Urothelium cell line (cell line): ENCODE measurements at places on chromosomes 6 and 20.

GRCh38 chr20:33229843-33230242 is 6.0 kb upstream of the BPIFA1 start:
- no peak for DNase-seq

DNA sequence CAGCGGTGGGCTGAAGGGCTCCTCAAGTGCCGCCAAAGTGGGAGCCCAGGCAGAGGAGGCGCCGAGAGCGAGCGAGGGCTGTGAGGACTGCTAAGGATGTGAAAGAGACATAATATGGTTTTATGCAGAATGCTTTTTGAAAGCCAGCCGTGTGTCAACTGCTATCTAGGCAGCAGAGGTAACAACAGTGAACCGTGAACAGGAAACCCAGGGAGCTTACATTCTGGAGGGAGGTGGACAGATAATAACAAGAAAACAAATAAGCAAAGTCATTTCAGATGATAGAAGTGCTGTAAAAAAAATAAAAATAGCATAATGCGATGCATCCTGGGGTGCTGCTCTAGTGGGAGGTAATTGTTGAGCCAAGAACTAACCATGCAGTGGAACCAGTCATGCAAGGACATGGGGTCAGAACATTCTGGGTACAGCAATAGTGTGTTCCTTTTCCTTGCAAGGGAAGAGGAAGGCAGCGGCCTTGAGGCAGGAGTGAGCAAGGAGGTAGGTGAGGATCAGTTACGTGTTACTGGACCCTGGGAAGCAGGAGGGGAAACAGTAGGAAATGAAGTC is 134.4 kb upstream of the TMEM170B start:
- no peak for DNase-seq

- peak; percentile 50 for DNase-seq
Measured at GRCh38 chr6:3438190-3439167, 18.4 kb downstream of the SLC22A23 start.

- DNase-seq: no peak
Measured at GRCh38 chr6:101294676-101295075, 98.8 kb upstream of the GRIK2 start.

DNA sequence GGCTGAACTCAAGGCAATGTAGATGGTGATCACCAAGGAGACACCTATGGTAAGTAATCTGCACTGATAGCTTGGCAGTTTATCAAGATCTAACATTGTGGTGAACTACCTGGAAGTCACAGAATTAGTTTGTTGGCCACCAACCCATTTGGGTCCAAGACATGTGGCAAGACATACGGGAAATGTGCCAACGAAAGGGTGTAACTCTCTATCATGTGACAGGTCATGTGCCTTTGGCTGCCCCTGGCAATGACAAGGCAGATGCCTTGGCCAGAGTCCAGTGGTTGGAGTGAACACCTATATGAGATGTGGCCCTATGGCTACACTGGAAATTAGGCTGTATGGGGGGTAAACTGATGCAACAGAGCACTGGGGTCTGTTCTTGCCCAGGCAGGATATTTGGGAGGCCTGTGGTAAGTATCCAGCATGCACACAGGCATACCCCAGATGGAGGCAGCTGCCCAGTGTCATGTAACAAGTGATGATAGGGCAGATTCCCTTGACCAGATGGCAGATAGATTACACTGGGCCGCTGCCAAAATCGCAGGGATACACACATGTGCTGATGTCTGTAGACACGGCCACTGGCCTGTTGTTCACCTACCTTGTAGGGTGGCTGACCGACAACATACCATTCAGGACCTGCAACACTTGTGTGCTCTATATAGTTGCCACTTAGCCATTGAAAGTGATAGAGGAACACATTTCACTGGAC is 35.5 kb upstream of the HSF2 start:
- DNase-seq: no peak

DNA sequence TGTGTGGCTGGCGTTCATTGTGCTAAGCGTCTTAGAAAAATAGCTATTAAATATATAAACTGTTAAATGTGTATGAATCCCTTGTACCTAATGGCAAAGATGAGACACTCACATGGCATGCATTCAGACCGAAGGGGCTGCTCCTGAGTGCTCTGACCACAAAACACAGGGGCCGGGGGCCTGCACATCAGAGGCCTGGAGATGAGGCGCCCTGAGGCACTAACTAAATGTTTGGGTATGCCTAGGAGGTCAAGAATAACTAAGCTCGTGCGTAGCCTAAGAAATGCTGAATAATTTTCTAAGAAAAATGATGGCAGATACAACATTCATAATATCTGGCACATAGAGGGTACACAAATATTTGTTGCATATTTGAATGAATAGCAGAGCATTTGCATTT is 92.5 kb downstream of the PSMB1 start:
- DNase-seq: no peak

GRCh38 chr20:51275826-51276225 is 252.9 kb upstream of the KCNG1 start:
- DNase-seq: no peak

DNA sequence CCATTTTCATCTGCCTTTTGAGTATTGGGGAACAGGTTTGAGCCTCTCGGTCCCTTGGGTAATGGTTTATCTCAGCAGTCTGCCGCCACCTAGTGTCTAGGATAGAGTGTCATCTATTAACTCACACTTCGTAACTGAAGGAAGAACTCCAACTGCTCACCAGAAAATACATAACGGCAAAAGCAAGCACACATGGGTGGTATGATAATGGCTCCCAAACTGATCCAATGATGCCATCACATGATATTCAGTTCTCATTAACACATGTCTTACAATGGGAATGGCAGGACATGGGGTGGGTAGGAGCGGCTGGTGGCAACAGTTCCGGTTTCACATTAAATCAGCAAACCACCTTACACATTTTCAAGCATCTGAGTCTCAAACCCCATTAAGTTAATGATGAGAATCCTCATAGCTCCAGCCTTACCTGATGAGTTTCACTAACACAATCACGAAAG is 110.7 kb upstream of the PHACTR1 start:
- peak; percentile 44 for DNase-seq

DNA sequence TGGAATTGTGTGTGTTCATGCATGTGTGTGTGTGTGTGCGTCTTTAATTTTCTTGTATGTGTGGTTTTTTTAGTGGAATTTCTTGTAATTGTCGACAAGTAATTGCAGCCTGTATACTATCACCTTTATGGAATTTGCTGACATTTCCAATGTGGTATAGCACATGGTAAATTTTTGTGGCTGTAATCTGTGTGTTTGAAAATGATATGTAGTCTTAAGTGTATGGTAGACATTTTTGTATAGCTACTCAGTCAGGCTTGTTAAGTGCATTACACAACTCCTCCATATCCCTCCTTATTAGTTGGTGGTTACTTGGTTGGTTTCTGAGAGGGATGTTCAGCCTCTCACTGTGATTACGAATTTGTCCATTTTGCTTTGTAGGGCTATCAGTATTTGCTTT is 384.5 kb upstream of the HSF2 start:
- no peak for DNase-seq

DNA sequence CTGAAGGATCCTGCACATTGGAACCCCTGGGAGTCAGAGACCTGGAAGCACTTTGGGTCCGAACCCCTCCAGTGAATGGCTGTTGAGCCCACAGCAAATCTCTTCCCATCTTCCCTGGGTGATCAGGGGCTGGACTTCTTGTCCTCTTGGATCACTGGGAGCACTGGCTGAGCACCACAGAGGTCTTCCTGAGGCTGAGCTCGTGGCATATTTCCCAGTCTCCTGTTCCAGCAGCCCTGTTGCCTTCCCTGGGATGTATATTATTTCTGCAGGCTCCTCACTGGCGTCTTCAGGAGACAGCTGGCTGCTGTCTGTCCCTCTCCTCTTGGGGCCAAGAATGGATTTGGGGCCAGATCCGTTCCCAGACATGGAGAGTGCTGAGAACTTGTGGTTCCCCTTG is 43.4 kb downstream of the PTK7 start:
- DNase-seq: no peak

DNA sequence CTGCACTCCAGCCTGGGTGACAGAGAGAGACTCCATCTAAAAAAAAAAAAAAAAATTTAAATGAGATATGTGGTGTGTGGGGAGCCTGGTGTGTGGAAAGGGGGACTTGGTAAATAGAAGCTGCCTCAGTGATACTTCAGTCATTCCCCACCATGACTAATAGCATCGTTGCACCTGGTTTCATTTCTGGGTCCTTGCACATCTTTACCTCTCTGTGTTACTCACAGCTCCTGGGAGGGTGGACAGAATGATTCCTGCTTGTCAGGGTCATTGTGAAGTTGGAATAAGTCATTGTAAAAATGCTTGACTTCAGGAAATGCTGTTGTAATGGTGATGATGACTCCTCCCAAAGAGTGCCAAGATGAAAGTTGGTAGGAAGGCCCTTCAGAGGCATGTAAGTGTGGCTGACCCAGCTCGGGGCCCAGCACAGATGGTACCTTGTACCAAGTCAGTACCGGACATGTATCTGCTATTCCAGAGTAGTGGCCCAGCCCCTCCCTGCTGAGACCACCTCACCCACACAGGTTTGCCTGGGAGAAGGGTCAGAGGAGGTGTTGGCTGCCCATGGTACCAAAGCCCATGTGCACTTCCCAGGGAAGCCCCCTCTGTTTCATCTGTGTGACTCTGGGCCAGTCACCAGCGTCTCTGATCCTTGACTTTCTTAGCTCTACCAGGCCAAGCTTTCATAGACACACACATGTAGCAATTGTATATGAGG is 48.4 kb downstream of the PLAGL2 start:
- no peak for DNase-seq

GRCh38 chr6:135114355-135115145 is 59.9 kb upstream of the HBS1L start:
- no peak for DNase-seq

- no peak for DNase-seq
Measured at GRCh38 chr6:118148561-118148960, 241.5 kb downstream of the SLC35F1 start.

DNA sequence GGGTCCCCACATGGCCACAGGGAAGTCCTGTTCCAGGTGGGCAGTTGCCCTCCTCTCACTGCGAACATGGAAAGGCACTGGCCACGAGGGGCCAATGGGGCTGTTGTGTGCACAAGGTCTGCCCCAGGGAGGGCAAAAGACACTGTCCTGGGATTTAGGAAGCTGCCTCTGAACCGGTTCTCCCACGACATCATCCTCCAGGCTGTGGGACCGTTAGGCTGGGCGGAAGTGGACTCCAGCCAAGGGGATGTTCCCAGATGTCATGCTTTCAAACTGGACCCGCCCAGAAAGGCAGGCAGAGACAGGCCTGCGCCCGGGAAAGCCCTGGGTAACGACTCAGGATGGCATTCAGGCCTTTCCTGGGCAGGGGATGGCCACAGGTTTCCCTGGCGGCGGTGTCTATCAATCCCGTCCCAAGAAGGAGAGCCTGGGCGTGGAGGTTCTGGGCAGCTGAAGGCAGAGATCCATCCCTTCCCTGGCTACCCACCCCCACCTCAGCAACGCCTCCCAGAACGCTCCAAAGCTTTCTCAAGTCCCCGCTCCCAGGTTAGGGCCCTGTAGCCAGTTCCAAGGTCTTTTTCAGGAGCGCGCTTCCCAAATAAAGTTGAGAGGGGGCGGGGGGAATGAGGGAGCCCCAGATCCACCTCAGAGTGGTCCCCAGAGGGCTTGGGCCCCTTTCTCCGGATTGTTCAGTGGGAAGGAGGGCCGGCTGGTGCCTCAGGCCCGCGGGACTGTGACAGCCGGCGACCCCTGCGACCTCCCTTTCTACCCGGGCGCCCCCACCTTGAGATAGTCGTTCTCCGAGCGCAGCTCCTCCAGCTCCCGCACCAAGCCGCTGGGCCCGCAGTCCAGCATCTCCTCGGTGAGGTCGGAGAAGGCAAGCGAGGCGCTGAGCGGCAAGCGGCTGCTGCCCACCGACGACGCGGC is 13.8 kb upstream of the TLDC2 start:
- peak; percentile 94 for DNase-seq

GRCh38 chr20:6765469-6766058 is 1.9 kb upstream of the BMP2 start:
- DNase-seq: peak; percentile 22

- DNase-seq: no peak
Measured at GRCh38 chr20:61954276-61955021, 111.2 kb downstream of the TAF4 start.

GRCh38 chr6:161631676-161632194 is 357.9 kb upstream of the AGPAT4 start:
- peak; percentile 12 for DNase-seq

- no peak for DNase-seq
Measured at GRCh38 chr6:81381382-81381916, 371.0 kb downstream of the TENT5A start.

DNA sequence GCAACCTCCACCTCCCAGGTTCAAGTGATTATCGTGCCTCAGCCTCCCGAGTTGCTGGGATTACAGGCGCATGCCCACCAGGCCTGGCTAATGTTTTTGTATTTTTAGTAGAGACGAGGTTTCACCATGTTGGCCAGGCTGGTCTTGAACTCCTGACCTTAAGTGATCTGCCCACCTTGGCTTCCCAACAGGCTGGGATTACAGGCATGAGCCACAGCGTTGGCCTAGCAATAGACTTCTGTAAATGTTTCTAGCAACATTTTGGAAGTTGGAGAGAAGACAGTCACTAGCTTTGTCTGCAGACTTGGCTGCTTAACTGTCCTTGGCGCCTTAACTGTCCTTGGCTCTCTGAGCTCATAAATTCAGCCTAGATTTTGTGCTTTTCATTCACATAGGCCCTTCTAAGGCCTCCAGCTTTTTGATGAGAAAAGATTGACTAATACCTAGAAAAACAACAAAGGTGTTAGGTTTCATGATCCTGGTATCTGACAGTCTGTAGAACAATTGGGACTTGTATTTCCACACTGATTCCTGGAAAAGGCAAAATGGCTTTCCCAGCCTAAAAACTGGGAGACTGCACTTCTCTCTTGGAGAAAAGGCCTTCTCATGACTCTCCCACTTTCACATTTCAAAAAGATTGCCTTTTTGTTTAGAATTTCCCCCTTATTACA is 49.7 kb downstream of the OR2B2 start:
- DNase-seq: no peak

DNA sequence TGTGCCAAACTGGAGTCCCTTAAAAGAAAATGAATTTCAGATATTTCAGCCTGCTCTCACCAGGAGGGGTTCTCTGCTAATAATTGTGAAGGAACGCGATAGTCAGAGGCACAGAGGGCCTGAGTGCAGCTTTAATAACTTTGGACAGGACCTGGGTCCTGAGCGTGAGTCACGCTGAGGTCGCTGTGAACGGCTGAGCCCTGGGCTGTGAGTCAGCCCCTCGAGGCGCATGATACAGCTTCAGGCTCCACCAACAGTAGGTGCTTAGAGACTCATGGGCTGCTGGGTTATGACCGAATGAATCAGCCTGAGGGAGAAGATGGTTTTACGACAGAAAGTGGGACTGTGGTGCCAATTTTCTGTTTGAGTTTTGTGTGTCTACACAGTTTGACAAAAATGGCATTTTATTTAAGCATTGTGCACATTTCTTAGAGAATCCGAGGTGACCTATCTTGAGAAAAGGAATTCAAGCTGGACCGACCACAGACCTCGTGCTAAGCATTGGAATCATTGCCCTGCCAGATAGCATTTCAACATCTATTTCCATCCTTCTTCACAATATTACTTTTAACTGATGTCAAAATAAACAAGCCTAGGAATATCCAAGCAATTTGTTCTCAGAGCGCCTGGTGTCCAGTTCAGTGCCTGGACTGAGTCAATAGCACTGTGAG is 183.0 kb downstream of the THBS2 start:
- peak; percentile 94 for DNase-seq

- no peak for DNase-seq
Measured at GRCh38 chr6:158680481-158680880, 30.6 kb downstream of the SYTL3 start.

GRCh38 chr20:10590950-10591671 is 82.7 kb downstream of the JAG1 start:
- no peak for DNase-seq

- DNase-seq: no peak
Measured at GRCh38 chr6:150932996-150933395, 67.5 kb downstream of the MTHFD1L start.

GRCh38 chr6:26032340-26033084 is 54.7 kb upstream of the HFE start:
- DNase-seq: no peak
